ENCODE measurements at places on chromosomes 6 and 20. TPM values are rescaled to one million over a fixed set of nuclear protein-coding genes. Genes with fewer than 3 reads are reported as not detected.

GRCh38 chr6:152330961-152331360 is 306.2 kb downstream of the SYNE1 start:
- DNase-seq: no peak

DNA sequence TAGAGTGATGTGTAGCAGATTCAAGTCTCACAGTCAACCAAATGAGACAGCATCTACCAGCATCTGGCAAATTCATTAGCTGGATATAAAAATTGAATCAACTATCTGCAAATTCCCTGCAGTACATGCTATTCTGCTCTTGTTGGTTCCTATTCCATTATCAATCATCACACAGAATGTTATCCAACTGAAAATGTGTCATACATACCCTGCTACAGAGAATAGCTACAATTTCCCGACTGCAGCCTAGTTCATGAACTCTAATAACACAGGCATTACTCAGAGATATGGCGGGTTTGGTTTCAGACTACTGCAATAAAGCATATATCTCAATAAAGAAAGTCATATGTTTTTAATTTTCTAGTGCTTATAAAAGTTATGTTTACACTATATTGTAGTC is 78.4 kb downstream of the AHI1 start:
- peak; percentile 26 for DNase-seq

GRCh38 chr20:62642666-62643520 is 590 bp downstream of the SLCO4A1 start:
- DNase-seq: no peak

DNA sequence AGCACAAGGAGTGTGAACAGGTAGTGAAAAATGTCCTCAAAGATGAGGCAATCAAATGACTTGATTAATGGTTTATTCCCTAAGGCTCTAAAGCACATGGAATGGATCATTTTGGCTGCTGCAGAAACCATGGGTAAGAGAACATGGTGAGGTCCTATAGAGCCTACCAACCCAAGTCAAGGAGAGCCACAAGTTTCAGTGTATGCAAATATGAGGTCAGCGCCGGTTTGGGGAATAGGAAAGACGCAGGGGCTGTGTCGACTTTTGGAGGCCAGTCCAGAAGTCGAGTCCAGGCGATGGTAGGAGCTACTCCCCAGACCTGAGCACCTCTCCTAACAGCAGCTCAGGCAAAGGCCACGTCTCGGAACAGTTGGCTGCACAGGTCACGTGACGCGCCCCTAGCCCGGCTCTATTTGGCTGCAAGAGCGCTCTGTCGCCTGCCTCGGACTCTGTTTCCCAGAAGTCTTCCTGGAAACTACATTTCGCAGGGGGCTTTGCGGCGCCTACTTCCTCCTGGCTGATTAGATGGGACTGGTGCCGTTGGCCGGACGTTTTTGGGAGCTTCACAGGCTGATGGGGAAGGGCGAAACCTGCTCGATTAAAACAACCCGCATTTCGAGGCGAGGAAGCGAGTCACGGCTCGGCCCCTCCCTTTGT is 74.4 kb upstream of the CHD6 start:
- no peak for DNase-seq

Gene SYNCRIP
- 7.6 TPM for polyA plus RNA-seq

Data from BJ (cell line).